HuH-7 (cell line): ENCODE measurements at places on chromosomes 5 and 9.

DNA sequence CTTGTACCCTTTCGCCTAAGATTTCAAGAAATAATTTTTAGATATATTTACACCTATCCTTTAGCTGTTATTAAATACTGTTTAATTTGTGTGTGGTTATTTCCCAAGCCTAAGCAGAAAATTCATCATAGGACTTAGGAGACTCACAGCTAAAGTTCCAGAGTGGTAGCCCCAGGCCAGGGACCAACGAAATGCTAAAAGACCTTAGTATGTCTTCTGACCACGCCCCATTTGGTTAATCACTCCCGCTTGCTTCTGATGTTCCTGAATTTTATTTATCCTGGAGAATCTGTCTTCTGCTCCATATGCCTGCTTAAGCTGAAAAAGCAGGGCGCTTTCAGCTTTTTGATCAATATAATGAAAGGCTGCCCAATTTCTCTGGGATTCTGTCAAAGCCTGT, 18.7 kb upstream of the SEMA6A start:
- no peak for DNase-seq

DNA sequence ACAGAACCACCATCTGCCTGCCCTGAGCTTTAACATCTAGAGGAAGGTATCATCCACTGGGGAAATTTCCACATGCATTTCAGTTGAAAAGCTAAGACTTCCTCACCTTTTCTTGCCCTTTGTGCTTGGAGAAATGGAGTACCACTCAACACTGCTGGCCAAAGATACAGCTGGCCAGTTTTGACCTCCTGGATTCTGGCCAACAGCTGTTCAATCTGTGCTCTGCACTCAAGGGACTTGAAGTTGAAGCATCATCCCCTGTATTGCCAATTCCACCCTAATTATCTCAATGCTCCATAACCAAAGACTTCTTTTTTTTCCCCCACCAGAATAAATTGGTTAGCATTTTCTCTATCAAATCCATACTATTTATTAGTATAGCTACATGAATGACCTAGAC, 70.4 kb upstream of the PRDM9 start:
- no peak for DNase-seq

- DNase-seq: no peak
These were observed 160.8 kb upstream of the IER5L start for GRCh38 chr9:129338724-129339430.

- no peak for DNase-seq
These were observed 202.9 kb downstream of the MCTP1 start for GRCh38 chr5:95081982-95082381.

GRCh38 chr9:130711469-130711868, 17.9 kb downstream of the EXOSC2 start:
- no peak for DNase-seq

GRCh38 chr5:55338092-55338613, 30.4 kb downstream of the MTREX start:
- DNase-seq: no peak

DNA sequence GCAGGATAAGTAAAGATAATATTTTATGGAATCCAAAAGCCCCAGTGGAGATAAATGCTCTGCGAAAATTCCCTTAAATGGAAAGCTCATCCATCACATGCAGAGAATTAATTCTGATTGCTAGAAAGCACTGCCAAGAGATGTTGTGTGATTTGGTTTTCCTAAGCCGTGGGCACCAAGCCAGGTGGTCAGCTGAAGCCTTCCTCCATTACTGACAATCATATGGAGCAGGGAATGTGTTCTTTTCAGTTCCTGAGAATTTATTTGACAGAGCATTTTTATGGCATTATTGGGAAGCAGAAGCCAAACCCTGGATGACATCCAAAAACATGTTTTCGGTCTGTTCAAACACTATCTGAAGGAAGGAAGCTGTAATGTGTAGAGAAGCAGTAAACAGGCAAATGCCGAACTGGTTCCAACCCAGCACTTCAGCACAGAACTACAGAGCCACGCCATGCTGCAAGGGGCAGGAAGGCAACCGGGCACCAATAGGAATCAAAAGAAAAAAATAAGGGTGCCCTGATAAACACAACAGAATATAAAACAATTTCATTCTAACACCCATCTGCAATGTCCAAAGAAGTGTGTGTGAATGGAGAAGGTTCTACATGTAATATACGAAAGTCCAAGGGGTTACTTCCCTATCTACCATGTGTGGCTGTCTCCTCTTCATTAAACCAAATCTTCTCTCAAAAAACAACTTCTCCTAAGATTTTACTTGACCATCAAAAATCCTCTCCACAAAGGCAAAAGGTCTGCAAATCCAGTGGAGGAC, 12.3 kb downstream of the ARSB start:
- no peak for DNase-seq

- DNase-seq: no peak
These were observed 115.6 kb downstream of the TRPM6 start for GRCh38 chr9:74772121-74772520.

DNA sequence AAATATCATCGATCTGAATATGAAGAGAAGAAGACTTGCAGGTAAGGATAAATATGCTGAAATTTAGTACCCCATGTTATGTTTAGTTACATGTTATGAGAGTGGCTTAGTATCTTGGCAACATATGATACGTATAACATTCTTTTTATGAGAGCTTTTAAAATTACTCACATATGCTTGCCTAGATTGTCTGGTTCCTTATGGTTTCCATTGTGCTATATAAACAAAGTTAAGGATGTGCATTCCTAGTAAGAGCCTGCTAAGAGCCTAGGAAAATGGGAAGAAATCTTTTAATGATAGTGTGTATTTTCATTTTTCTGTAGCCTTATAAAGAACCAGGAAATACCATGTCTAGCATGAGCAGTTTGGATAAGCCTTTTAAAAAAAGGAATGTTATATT, 112.0 kb upstream of the KCNN2 start:
- no peak for DNase-seq

DNA sequence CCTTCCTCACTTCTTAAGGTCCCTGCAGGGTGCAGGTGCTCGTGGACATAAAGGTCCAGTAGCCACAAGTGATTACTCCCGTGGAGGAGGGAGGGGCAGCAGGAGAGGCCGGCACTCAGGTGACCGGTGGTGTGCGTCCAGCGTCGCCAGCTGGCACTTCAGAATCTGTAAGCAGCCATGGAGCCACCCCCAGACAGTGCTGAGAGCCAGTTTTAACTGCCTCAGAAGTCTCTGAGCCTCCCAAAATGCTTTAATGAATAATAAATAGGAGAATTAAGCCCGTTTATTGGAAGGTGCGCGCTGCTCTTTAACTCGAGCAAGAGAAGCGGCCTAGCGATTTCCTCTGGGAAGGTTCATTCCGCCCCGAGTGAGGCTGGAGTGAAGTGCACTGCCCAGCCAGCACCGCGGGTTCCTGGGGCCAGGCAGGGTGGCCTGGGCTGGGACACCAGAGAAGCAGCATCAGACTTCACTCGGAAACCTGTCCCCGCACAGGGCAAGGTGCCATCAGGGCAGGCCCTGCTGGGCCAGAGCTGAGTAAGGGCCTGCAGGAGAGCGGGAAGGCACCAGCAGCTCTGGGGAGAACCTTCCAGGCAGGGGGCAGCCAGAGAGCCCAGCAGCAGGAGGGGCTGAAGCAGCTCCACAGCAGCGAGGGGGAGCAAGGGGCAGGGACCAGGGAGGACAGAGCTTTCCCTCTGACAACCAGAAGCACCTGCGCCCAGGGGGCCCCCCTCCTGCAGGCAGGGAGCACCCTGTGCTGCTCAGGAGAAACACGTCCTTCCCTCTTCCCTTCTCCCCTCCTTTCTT, 61.2 kb downstream of the VAV2 start:
- no peak for DNase-seq

DNA sequence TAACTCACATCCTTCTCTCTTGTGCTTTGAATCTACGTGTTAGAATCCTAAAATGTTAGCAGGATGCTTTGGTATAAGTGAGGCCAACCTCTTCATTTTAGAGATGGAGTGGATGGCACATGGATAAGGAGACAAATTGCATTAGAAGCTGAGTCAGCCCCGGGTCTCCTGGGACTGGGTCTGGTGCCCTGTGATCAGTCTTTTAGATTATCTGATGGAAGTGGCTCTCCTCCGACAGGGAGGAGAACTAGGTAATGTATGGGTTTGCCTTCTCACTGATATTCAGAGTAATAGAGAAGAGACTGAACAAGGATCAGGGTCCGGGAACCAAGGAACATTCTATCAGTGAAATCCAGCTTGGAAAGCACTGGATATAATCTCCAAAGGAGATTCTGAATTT, 74.9 kb upstream of the TNFSF8 start:
- DNase-seq: no peak
